ENCODE measurements at places on chromosomes 2 and 18.

DNA sequence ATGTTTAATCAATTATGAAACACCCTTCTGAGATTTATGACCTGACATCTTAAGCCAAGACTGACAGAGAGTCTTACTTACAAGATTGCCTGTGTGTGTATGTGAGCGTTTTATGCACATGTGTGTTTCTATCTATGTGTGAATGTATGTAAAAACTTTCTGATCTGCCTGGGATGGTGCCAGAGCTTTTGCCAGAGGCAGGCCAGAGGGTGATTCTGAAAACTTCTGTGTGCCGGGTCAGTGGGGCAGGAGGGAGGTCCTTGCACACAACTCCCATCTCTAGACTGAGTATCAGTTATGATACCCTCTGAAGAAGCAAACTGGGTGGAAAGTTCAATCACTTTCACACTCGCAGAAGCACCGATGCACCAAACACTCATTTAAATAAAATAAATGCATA lies 335.0 kb upstream of the NT5C1B start:
- no peak for DNase-seq

DNA sequence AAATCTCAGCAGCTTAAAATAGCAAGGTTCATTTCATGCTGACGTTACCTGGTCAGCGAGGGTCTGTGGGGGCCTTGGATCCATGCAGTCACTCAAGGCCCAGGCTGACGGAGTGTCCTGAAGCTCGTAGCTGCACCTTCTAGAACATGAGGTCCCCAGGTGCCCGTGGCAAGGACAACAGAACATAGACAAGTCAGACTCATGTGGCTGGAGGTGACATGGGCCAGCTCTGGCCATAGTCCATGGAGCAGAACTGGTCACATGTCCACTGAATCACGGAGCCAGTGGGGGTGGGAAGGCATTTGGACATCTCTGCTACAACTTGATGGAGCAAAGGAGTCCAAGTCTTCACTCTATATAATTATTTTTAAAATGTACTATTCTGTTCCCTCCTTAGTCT lies 233.2 kb downstream of the ACKR3 start:
- no peak for DNase-seq

DNA sequence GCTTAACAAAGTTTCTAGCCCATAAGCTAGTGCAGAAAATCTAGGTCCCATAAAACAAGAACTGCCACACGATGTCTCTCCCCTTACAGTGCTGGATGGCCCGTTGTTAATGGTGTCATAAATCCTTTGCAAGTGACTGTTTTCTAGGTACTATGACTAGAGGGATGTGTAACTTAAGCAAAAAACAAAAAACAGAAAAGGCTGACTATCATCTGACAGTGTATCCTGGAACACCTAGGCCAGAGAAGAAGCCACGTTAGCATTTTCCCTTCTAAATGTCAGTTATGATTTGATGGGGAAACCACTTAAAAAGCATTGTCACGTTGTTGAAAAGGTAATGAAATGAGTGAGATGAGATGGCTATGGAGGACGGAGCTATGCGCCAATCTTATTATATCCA lies 2.4 kb downstream of the CASP8 start:
- DNase-seq = no peak

- no peak for DNase-seq
Measured at GRCh38 chr2:215507136-215507535, 71.3 kb upstream of the FN1 start.

- DNase-seq = no peak
Measured at GRCh38 chr2:100054426-100054825, 88.0 kb downstream of the AFF3 start.

DNA sequence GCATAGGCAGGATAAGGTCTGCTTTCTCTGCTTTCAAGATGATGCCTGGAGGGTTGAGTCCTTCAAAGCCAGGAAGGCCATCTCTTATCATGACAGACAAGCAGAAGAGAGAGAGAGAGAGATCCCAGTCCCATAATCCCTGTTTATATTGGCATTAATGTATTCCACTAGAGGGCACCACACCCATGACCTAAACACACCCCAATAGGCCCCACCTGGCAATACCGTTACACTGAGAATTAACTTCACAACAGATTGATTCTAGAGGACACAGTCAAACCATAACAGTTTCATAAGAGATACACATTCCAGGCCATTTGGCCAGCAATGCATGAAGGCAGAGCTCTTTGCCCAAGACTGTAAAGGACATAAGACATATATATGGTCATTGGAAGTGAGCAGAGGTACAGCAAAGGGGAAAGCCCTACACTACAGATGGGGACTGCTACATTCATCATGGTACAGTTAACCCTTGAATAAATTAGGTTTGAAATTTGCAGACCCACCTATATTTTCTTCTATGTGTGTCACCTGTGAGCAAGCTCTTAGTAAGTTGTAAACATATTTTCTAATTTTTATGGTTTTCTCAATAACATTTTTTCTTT lies 1516.1 kb downstream of the RPIA start:
- DNase-seq = no peak

GRCh38 chr18:6362559-6363129 lies 52.1 kb downstream of the L3MBTL4 start:
- DNase-seq = no peak

DNA sequence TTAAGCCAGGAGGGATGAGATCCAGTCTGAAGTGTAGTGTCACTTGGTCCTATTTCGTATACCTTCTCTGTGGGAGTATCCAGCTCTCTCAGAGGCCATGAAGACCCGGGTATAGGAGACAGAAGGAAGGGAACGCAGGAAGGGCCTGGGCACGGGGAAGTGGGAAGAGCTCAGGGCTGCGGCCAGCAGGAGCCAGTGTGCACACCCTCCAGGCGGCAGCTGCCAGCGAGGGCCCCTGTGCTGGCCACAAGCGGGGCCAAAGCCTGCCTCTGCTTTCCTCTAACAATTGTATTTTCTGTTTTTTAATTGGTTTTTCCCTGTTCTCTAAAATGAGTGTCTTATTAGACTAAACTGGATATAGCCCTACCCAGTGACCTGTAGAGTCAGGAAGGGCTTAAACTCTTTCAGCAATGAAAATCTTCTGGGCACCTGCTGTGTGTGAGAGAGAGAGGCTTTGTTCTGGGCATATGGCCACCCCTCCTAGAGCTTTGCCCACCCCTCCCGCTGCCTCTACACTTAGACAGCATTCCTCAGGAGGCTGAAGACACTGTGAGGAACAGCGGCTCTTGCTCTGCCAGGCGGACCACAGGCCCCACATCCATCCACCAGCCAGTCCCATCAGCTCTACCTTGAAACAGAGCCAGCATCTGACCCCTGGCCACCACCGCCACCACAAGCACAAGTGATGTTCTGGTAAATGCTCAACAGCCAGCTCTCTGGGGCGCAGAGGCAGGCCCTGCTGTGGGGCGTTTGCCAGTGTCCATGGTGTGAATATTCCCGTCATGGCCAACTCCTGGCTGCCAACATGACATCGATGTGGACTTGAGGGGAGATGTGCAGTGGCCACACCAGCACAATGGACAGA lies 9.5 kb downstream of the GPR17 start:
- DNase-seq = no peak

- no peak for DNase-seq
Measured at GRCh38 chr2:150267651-150268415, 219.6 kb downstream of the RND3 start.

DNA sequence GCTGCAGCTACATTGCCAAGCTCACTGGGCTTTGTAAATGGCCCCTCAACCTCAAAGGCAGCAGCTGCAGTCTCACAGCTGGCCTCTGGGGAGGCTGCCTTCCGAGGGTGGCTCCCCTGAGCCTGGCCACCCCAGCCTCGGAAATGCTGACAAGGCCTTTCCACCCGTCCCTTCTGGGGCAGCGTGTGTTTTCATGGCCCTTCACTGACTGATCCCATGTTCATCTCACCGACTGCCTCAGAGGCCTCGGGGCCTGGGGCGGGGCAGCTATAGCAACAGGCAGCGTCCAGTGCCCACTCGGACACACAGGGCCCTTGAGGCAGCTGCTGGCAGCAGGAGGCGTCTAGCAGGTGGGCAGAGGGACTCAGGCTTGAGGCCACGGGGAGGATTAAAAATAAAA lies 149.7 kb downstream of the GLI2 start:
- DNase-seq = no peak

DNA sequence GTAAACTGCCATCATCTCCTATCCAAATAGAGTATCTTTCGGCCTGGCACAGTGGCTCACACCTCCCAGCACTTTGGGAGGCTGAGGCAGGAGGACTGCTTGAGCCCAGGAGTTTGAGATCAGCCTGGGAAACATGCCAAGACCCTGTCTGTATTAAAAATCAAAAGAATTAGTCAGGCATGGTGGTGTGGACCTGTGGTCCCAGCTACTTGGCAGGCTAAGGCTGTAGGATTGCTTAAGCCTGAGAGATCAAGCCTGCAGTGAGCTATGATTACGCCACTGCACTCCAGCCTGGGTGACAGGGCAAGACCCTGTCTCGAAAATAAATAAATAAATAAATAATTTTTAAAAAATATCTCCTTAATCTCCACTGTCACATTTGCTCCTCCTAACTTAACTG lies 14.7 kb upstream of the ARPC2 start:
- DNase-seq = no peak

GRCh38 chr2:201798252-201798913 lies 8.0 kb upstream of the CDK15 start:
- DNase-seq = no peak

GRCh38 chr2:26811791-26812694 lies 26.2 kb downstream of the CENPA start:
- DNase-seq = no peak

- DNase-seq = no peak
Measured at GRCh38 chr2:226407135-226407534, 392.5 kb downstream of the IRS1 start.

- no peak for DNase-seq
Measured at GRCh38 chr2:33062665-33063250, 116.0 kb downstream of the LTBP1 start.

Measured in H1 (cell line).